ENCODE measurements at places on chromosomes 7 and 10. TPM values are rescaled to one million over a fixed set of nuclear protein-coding genes. Genes with fewer than 3 reads are reported as not detected.

DNA sequence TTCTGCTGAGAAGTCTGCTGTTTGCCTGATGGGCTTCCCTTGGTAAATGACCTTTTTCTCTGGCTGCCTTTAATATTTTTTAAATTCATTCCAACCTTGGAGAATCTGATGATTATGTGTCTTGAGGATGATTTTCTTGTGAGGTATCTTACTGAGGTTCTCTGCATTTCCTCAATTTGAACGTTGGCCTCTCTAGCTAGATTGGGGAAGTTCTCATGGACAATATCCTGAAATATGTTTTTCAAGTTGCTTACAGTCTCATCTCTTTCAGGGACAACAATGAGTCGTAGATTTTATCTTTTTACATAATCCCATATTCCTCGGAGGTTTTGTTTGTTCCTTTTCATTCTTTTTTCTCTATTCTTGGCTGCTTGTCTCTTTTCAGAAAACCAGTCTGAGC is 208.4 kb downstream of the KIF20B start:
- H3K4me1 ChIP-seq = no peaks in the 10 kb centered on the region
- DNase-seq = no peak
- no peaks in the 10 kb centered on the region for H3K27me3 ChIP-seq
- no peak overlapping the region for H3K27ac ChIP-seq
- H3K4me3 ChIP-seq = no peak overlapping the region

The GJD4 gene
- not detected for polyA plus RNA-seq

- no peak for DNase-seq
- H3K36me3 ChIP-seq = peaks cover 27% of the 10 kb centered on the region
- no peaks in the 10 kb centered on the region for H3K27me3 ChIP-seq
Measured at GRCh38 chr10:72424561-72424960, 69.8 kb upstream of the DNAJB12 start.

The PSD gene
- polyA plus RNA-seq = 1.3 TPM

The UBE3C gene
- 21.3 TPM for polyA plus RNA-seq

The CUZD1 gene
- 0.07 TPM for polyA plus RNA-seq

- DNase-seq = no peak
- no peak overlapping the region for H3K4me3 ChIP-seq
- H3K27me3 ChIP-seq = no peaks in the 10 kb centered on the region
- no peaks in the 10 kb centered on the region for H3K36me3 ChIP-seq
- H3K4me1 ChIP-seq = no peaks in the 10 kb centered on the region
Measured at GRCh38 chr10:76318211-76318610, 886.8 kb downstream of the LRMDA start.

All from liver (tissue), 10 donors.